Left ventricle myocardium inferior (tissue), 1 donor: ENCODE measurements at places on chromosomes 1 and 21. TPM values are rescaled to one million over a fixed set of nuclear protein-coding genes. Genes with fewer than 3 reads are reported as not detected.

The RGSL1 gene
- total RNA-seq = not detected

The CR1L gene
- total RNA-seq = not detected

- peaks cover 45% of the 10 kb centered on the region for H3K36me3 ChIP-seq
- H3K27ac ChIP-seq = peak overlapping the region; percentile 97
- H3K27me3 ChIP-seq = no peaks in the 10 kb centered on the region
- peak; percentile 80 for DNase-seq
Measured at GRCh38 chr1:156129687-156130577, 15.4 kb downstream of the LMNA start.

GRCh38 chr21:36330904-36331303 lies 10.9 kb downstream of the MORC3 start:
- no peaks in the 10 kb centered on the region for H3K27me3 ChIP-seq
- H3K4me1 ChIP-seq = peaks cover 62% of the 10 kb centered on the region
- no peak overlapping the region for H3K4me3 ChIP-seq
- DNase-seq = peak; percentile 41
- H3K36me3 ChIP-seq = peaks cover 19% of the 10 kb centered on the region

GRCh38 chr1:219130366-219130935 lies 43.2 kb upstream of the LYPLAL1 start:
- DNase-seq = no peak
- H3K27ac ChIP-seq = no peak overlapping the region
- no peaks in the 10 kb centered on the region for H3K27me3 ChIP-seq
- H3K4me1 ChIP-seq = peaks cover 6% of the 10 kb centered on the region
- no peaks in the 10 kb centered on the region for H3K36me3 ChIP-seq
- no peak overlapping the region for H3K4me3 ChIP-seq

DNA sequence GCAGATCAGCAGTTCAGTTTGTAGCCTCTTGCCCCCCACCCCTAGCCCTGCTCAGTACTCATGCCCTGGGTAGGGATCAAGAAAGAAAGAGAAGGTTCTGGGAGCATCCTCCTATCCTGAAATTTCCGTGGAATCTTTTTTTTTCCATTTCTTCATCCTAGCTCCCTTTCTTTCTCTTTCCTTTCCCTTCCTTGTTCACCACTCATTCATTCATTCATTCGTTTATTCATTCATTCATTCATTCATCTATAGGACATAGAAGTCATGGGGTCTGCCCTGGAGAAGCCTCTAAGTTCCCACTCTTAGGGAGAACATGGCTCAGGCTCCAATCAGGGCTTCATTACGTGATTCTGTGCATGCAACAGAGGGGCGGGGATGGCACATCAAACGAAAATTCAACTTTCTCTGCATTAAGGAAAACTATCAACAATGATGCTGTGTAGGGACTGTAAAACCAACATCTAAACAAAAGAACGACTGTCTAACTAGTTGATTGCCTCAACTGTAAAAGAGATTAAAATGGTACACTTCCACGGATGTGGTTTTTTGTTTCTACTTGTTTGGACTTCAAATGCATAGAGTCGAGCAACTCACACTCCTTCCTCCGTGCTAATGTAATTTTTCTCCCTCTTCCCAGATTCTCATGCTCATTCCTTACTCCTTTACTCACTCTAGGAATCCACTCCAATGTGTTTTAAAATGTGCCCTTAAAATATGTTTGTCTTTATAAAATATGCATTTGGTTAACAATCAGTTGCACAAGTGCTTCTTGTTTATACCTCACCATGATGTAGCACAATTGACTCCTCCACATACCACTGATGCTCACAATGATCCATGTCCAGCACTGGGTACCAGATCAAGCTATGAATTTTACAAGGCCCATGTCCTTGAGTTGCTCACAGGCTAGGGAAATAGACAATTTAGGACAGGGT lies 101.2 kb upstream of the SLC2A1 start:
- H3K4me1 ChIP-seq = peaks cover 12% of the 10 kb centered on the region
- H3K27ac ChIP-seq = no peak overlapping the region
- no peaks in the 10 kb centered on the region for H3K36me3 ChIP-seq
- peaks cover 12% of the 10 kb centered on the region for H3K27me3 ChIP-seq
- H3K4me3 ChIP-seq = no peak overlapping the region
